Stimulated activated CD8-positive, alpha-beta memory T cell treated with anti-CD3 and anti-CD28 coated beads, Interleukin-7, amount 100 ng/mL, for 24 hours (primary cell): ENCODE measurements at places on chromosomes 4 and X.

DNA sequence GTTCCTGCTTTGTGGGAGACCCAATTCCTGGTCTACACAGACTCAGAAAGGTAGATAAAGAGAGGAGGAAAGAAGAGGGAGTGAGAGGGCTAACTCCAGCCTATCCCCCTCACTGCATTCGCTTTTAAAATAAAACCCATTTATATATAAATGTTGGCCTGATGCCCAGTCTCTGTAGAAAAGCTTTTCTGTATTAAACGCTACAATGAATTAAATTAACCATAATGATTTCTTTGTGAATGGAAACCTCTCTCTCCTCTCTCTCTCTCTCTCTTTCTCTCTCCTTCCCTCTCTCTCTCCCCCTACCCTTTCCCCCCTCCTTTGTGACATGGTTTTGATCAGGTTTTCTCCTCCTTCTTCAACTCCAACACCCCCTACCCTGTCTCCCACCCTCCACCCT, 34.8 kb downstream of the PJA1 start:
- no peak for DNase-seq

- no peak for DNase-seq
Observed at GRCh38 chr4:7281691-7282665, 89.6 kb downstream of the SORCS2 start.

DNA sequence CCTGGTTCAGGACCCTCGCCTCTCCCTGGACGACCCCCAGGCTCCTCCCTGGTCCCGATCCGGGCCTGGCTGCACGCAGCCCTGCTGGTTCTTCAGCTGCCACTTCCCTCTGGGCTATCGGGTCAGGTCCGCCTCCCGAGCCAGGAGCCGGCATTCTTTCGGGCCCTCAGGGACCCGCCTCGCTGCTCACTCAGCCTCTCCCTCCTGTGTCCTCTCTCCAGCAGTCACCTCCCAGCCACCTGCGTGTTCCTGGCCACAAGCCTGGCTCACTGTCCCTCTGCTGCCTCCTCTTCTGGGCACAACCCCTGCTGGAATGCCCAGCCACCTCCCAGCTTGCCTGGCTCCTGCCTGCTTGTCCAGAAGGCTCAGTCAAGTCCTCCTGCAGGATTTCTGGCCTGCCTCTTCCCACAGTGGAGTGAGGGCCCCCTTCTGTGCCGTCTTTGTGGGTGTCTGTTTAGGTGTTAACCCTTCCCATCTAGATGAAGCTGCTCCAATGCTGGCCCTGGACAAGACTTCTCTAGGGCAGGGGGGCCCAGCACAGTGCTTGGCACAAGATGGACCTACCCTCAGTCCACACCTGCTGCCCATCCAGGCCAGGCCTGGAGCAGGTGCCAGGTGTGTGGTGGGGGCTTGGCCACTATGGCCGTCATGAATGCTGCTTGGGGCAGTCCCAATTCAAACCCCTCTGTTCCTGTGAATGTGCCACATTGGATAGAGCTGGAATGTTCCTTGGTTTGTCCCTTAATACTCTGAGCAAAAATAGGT, 2.2 kb downstream of the WFS1 start:
- DNase-seq: no peak

DNA sequence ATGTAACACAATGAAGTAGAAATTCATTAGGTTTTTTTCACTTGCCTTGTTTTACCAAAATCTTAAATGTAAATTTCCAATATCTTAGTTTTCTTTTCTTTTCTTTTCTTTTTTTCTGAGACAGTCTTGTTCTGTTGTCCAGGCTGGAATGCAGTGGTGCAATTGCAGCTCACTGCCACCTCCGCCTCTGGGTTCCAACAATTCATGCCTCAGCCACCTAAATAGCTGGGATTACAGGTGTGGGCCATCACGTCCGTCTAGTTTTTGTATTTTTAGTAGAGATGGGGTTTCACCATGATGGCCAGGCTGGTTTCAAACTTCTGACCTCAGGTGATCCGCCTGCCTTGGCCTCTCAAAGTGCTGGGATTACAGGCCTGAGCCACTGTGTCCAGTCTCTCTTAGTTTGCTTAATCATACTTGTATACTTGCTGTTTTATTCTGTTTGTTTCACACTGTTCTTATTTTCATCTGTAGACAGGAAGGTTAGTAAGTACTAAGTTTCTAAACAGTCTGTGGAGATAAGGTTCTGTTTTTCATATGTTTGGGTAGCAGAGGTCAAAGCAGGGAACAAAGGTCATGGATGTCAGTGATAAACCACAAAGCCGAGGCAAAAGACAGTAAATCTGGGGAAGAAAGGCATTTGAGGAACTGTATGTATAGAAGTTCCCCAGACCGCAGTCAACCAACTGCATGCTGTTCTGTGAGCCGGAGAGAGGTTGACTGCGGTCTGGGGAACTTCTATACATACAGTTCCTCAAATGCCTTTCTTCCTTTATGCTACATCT, 129.1 kb downstream of the CBR4 start:
- DNase-seq: no peak

GRCh38 chr4:81904121-81904520, 432.4 kb upstream of the RASGEF1B start:
- DNase-seq: no peak

DNA sequence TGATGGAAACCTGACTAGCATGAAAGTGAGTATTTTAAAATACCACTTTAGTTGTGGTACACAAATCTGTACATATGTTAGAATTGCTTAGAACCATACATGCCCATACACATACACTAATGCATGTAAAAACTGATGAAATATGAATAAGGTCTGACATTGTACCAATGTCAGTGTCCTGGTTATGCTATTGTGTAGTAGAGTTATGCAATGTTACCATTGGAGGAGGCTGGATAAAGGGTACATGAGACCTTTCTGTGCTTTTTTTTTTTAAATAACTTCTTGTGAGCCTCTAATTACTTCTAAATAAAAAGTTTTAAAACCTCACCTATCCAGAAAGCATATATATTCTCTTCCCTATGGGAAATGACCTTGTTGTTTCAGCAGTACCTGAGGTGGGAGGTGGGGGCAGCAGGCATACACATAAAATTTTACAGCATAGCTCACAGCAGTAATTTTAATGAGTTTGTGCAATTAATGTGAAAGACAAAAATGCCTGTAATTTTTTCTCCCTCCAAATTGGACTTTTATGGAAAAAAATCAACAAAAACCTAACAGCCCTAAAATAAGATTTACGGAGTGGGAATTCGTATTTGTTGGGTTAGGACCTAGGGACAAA, 97.6 kb downstream of the RAP1GDS1 start:
- DNase-seq: no peak

DNA sequence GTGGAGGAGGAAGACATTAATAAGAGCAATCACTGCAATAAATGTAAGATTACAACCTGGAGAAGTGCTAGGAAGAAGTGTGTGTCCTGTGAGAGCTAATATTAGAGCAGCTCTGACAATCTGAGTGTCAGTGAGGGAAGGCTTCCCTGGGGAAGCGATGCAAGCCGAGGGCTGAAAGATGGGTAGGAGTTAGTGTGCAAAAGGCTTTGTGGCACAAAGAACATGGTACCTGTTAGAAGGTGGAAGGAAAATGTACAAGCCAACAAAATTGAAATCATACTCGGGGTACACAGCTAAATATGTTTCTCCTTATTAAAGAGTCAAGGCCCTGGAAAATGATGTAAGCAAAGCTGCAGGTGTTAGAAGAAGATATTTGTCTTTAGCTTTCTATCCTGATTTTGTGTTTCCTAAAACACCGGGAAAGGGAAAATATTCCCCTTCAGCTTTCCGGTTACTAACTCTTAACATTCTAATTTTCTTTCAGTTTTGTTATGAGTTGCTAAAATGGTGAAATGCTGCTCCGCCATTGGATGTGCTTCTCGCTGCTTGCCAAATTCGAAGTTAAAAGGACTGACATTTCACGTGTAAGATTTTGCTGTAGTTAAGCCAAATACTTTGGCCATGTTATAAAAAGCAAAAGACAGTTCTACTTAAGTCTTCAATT, 808 bp downstream of the THAP6 start:
- no peak for DNase-seq

DNA sequence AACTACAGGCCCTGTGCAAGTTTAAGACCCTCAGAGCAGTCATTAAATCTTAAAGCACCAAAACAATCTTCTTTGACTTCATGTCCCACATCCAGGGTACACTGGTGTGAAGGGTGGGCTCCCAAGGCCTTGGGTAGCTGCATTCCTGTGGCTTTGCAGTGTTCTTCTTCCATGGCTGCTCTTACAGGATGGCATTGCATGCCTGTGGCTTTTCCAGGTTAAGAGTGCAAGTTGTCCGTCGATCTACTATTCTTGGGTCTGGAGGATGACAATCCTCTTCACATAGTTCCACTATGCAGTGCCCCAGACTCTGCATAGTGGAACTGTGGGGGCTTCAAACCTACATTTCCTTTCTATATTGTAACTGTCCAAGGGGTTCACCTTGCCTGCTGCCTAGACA, 494.5 kb downstream of the CFAP47 start:
- DNase-seq: no peak

GRCh38 chr4:41122309-41122708, 92.0 kb downstream of the APBB2 start:
- DNase-seq: no peak

GRCh38 chr4:91909963-91910362, 393.8 kb upstream of the GRID2 start:
- no peak for DNase-seq

DNA sequence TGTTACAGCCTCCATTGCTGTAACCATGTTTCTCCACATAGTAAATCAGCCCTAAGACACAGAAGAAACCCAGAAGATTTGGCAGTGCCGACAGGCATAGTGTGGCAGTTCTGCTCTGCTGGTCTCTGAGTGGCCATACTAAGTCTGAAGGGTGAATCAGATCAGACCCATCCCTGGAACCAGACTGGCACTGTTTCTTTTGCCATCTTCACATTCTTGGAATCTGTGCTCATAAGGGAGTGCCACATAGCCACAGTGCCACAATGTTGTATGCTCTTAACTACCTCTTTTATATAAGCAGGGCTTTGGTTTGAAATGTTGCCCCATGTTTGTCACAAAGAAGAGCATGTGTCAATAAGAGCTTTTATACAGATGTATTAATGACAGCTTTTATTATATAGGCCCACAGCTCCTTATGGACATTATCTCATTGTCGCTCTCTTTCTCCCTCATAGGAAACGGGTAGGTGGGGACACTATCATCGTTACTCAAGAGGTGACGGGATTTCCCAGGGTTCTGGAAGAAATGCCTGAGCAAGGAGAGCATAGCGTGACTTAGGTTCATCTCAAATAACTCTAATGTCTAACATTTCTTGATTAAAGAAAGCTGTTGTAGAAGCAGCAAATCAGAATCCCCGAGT, 128.2 kb downstream of the CBR4 start:
- DNase-seq: no peak

DNA sequence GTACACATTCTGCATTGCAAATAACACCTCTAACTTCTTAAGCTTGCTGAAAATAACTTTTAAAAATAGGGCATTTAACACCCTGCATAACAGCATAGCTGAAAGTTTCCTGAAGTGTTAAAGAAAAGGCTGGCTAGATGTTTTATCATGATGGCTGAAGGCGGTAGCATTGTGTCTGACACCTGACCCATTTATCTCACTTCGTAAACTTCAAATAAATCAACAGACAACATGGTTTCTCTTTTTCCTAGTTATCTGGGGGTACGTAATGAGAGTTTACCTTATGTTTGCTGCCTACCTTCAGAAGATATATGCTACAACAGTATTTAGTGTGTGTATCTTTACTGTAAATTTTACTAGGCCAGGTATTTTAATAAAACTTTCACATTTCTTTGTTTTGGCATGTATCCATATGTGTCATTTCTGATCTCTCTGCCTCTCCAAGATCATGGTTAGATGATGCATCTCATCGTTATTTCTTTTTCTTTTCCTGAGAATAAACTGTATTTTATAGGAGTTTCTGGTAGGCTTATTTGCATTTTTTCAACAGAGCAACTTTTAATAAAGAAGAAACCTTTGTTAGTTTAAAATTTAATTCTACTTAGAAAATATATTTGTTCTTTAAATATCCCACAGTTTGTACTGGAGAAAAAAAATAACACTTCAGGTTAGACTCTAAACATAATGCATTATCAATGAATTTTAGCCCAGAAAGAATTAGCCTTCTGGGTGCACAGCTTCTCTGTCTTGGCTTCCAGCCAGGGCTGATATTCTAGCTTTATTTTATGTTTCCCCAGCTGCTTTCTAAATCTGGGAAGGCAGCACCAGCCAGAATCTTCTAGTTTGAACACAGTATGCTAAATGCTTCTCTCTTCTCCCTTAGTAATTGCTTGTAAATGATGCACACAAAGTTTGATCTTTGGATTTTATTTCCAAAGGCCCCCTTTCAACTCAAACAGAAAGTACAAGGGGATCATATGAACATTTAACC, 2.9 kb downstream of the NDST4 start:
- DNase-seq: no peak

GRCh38 chr4:107319386-107319785, 283.3 kb upstream of the DKK2 start:
- DNase-seq: no peak

DNA sequence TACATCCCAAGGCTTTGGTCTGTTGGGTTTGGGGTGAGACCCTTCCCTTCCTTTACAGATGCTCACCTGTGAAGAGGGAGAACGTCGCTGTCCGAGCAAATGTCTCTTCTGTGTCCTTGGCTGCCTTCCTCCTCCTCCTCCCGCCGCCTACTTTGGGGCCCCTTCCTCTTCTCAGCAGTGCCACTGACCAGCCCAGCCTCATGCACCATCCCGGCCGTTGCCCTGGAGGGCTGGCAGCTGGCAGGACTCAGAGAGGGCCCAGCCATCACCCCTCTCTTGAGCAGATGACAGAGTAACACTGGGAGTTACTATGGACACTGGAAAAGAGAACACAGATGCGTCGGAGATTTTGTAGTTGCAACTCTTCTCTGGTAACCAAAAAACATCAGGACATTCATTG, 68.2 kb downstream of the TRMT44 start:
- DNase-seq: no peak

DNA sequence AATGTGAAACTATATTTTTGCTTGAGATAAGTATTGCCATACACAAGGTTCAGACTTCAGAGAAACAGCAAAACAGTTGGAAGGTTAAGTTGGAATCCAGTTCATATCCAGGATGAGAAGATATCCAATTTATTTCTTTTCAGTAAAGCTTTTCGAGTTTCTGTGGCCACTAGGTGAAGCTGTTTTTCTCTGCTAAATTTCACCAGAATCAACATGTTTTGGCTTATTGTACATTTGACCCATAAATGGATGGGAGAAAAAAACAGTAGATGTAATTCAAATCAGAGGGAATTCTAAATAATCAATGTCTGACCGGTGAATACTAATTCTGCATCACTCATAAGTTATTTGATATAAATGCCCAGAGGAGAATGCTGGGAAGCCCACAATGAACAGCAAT, 9.1 kb upstream of the METTL14 start:
- DNase-seq: no peak

DNA sequence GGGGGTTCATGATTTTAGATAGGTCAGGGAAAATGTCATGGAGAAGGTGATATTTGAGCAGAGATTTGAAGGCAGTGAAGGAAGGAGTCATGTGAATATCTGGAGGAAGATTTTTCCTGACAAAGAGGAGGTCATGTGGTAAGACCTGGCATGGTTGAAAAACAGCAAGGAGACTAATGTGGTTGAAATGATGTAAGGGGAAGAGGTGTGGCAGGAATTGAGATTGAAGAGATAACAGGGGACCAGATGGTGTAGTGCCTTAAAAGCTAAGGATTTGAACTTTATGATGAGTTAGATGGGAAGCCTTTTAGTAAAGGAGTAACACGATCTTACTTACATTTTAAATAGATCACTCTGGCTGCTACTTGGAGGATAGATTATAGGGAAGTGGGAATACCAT, 210.9 kb downstream of the RTL9 start:
- no peak for DNase-seq
